ENCODE measurements at places on chromosomes 4 and X. TPM values are rescaled to one million over a fixed set of nuclear protein-coding genes. Genes with fewer than 3 reads are reported as not detected.

Gene TMSB15A
- not detected for total RNA-seq

Gene GK
- 10.4 TPM for total RNA-seq

Gene CXorf38
- total RNA-seq = 20.0 TPM

Gene HMGB3
- 64.2 TPM for total RNA-seq

Gene TMEM144
- total RNA-seq = 229 TPM

Gene ADH1C
- total RNA-seq = not detected

Gene AFF1
- 4.6 TPM for total RNA-seq

Gene SH2D1A
- not detected for total RNA-seq

Gene CXCL13
- total RNA-seq = not detected

DNA sequence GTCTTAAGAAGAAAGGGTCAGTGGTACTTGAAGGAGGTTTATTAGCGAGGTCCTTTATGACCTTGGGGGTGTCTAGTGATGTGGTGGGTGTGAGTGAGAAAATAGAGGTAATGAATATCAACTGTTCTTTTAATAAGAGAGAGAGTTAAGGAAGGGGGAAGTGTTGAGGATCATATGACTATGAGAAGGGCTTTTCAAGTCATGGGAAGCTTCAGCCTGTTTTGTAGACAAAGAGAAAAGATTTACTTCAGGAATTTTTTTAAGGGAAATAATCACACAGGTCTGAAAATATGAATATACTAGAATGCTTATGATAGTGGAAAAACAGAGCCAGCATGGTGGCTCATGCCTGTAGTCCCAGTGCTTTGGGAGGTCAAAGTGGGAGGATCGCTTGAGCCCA, 41.3 kb upstream of the MTMR1 start:
- DNase-seq = no peak

DNA sequence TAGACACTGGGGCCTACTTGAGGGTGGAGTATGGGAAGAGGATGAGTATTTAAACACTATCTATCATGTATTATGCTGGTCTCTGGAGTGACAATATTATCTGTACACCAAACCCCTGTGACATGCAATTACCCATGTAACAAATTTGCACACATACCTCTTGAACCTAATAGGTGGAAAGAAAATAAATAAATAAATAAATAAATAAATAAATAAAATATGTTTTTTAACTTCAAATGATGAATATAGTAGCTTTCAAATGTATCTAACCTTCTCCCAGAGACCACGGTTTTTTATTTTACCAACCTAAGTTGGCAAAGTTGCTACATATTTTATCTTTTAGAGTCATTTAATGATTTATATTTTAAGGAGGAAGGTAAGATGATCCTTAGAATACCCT, 105.0 kb downstream of the TGIF2LX start:
- no peak for DNase-seq

DNA sequence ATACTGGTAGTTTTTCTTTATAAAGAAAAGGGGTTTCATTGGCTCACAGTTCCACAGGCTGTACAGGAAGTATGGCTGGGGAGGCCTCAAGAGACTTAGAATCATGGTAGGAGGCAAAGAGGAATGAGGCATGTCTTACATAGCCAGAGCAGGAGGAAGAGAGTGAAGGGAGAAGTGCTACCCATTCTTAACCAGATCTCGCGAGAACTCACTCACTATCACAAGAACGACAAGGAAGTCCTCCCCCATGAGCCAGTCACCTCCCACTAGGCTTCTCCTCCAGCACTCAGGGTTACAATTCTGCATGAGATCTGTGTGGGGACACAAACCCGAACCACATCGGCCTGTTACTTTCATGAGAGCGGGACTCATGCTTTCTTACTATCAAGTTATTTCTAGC, 240.5 kb downstream of the TENM3 start:
- DNase-seq = no peak

GRCh38 chrX:116756958-116757357, 294.2 kb upstream of the CT83 start:
- DNase-seq = no peak

GRCh38 chrX:69027181-69028005, 137.9 kb downstream of the PJA1 start:
- no peak for DNase-seq

DNA sequence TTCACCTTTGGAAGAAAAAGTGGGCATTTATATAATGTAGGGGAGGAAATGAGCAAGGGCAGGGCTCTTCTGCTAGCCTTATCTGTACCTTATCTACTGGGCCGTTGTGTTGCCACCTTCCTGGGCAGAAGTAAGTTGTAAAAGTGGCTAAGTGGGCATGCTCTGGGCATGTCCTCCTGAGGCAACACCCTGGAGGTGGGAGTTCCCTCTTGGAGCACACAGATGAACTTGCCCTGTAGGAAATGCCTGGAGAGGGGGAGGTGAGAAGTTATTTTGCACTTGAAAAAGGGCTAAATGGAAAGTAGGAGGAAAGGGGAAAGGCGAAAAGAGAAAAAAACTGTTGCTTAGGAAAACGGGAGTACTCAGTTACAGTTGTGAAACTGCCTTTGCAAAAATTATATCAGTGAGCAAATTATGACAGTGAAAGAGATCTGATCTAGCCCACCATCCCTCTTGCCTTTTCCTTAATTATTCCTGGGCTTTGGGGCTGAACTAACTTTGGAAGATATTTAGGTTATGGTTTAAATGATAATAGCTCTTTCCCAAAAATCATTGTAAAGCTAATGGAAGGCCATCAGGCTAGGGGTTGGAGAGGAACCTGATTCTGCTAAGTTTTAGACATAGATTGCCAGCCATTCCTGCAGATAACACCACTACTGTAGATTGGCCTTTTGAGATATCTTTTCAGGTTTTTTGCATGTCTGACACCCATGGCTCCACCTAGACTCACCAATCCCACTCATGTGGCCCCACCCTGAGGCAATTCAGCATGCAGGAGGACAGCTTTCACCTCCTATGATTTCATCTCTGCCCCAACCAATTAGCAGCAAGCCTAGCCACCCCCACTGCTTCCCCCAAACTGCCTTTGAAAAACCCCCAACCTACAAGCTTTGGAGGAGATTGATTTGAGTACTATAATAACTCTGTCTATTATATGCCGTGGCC, 20.5 kb upstream of the ZNF81 start:
- no peak for DNase-seq

DNA sequence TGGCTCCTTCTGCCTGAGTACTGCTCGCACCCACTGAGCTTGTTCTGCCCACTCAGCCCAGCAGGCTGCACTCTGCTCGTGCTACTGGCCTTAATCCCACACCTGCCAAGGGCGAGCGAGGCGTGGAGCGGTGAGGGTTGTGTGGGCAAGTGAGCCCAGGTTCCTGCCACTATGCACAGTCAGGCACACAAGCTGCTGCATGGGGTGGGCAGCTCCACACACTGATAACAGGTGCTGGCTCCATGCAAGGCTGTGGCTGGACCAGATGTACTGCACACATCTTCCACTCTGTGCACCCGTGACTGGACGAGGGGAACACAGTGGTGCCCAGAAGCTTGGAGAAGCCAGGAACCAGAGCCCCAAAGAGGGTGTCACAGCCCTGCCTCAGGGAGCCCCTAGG, 184.3 kb upstream of the NUDT6 start:
- no peak for DNase-seq

DNA sequence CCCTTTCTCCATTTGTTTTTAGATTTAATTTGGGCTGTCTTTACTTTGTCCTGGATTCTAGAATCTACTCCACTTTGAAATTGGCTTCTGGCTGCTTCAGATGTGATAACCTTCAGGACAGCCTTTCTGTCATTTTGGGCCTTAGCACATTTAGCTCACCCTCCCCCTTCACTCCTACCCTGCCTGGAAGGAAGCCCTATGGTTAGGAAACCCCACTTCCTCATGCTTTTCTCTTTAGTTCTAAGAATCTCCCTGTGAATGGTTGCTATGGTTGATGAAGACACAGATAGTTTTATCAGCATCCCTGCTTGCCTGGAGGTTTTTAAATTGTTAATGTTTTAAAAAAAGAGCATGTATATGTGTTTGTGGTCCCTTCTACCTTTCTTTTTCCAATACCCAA, 100.7 kb upstream of the PTPN13 start:
- no peak for DNase-seq

DNA sequence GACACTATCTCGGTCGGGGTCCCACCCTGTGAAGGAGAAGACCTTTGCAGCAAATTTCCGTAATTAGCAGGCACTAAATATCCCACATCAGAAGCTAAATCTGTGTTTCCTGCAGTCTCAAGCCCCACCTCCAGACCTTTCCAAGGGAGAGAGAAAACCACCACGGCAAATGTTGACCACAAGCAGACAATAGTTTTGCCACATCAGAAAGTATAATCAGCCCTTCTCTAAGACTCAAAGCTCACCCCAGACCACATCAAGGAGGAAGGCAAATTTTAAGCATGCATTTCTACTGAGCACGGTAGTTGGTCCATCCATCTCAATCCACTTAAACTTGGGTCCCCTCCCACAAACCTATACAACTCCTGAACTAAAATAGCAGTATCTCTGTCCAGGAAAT, 398.5 kb downstream of the GPM6A start:
- DNase-seq = no peak

- DNase-seq = no peak
These were observed 161.1 kb downstream of the RBM46 start for GRCh38 chr4:154942176-154942575.

DNA sequence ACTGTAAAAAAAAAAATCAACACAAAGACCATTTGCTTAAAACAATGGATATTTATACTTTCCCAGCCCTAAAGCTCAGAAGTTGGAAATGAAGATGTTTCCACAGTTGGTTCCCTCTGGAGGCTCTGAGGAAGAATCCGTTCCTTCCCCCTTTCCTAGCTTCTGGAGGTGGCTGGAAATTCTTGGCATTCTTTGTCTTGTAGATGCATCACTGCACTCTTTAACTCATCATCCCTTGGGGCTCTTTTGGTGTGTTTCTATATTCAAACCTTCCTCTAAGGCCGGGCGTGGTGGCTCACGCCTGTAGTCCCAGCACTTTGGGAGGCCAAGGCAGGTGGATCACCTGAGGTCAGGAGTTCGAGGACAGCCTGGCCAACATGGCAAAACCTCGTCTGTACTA, 78.7 kb downstream of the VCX3A start:
- DNase-seq = no peak

DNA sequence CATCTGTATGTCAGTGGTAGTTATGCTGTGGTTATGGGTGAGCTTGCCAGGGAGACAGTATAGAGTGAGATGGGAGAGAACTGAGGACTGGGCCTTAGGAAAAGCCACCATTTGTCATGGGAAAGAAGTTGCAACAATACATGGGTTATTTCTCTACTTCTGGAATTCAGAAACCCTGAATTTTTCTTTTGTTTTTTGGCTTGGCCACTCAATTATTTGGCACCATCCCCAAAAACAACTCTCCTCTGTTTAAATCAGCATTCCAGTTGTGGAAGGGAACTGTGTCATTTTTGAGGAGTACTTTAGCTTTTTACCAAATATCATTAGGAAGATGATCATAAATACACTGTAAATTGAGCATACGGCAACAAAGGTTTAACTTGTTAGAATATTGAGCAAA, 41.1 kb upstream of the ACSL4 start:
- no peak for DNase-seq

DNA sequence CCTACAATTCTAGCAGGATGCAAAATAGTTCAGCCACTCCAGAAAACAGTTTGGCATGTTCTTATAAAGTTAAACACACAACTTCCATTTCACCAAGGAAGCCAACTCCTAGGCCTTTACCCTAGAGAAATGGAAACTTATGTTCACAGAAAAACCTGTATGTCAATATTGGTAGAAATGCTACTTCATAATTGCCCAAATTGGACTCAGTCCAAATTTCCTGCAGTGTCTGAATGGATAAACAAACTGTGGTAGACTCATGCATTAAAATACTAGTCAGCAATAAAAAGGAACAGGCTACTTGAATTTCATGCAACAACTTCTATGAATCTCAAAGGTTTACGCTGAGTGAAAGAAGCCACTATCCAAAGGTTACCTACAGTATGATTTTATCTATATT, 1738.8 kb upstream of the IGFBP7 start:
- no peak for DNase-seq

DNA sequence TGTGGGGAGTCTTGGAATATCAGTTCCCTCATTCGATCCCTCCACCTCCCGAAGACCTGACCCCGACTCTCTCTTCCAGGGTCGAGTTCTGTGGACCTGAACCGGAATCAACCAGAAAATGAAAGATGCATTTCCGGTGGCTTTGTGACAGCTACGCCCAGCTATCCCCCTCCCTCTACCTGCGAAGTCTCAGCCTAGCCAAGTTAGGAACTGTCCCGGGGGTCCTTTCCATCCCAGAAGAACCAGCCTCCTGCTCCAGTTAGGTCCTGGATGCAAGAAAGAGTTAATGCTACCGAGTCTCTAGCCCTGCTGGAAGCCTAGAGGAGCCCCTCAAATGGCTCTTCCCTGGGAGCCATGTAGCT, 13.4 kb upstream of the ETDC start:
- DNase-seq = no peak

- no peak for DNase-seq
These were observed 134.7 kb upstream of the FAT1 start for GRCh38 chr4:186858355-186858754.

- DNase-seq = no peak
These were observed 7.5 kb upstream of the GUCY1A1 start for GRCh38 chr4:155659176-155659575.

DNA sequence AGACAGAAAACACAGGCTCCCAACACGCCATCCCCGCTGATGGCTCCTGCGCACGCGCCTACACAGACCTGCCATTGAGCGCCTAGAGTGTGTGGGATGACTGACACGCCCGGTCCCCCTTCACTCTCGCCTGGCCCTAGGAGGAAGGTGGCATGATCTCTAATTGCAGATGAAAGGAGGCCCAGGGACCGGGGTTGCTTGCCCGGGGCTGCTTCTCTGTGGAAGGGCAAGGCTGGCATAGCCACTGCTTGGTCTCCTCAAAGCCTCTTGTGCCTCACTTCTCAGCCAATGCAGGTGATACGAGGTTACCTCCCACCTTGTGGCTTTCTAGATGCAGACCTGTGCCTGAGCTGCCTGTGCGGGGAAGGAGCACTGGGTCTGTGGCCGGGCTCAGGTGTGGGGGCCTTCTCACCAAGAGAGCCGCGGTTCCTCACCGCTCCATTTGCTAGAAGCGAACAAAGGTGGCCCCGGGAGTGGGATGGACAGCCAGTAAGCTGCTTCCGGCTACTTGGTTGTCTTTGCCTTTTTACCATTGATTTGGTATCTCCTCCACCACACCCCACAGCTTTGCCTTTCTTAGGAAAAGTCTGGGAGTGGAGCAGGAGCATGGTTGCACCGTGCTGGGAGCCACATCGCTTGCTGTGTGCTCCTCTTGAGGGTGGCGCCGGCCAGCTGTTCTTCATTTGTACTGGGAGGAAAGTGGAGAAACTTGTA, 47.0 kb downstream of the TBC1D14 start:
- DNase-seq = no peak

- no peak for DNase-seq
These were observed 6.5 kb downstream of the UGT2B17 start for GRCh38 chr4:68569466-68570121.

GRCh38 chr4:4961936-4962335, 57.3 kb downstream of the CYTL1 start:
- no peak for DNase-seq

- no peak for DNase-seq
These were observed 74.1 kb upstream of the MAOA start for GRCh38 chrX:43581888-43582539.

DNA sequence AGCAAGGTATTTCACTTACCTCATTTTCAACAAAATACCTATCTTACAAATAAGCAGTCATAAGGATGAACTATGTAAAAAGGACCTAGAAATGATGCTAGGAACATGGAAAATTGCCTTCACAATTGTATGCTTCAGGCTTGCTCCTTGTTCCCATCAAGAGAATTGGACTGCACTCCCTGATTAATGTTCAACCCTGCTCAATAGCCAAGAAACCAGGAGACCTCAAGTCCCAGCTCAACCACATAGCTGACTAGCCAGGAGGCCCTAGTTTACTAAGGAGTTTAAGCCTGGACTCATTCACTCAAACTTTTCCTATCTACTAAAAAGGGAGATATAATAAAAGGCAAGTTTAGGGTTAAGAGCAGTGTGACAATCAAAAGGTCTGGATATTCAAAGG, 146.6 kb upstream of the DGKK start:
- no peak for DNase-seq

All from NCI-H460 (cell line).